ENCODE measurements at places on chromosomes 12 and 14.
A peak's percentile ranks its signal among the peaks of the same experiment; 100 is the strongest.

DNA sequence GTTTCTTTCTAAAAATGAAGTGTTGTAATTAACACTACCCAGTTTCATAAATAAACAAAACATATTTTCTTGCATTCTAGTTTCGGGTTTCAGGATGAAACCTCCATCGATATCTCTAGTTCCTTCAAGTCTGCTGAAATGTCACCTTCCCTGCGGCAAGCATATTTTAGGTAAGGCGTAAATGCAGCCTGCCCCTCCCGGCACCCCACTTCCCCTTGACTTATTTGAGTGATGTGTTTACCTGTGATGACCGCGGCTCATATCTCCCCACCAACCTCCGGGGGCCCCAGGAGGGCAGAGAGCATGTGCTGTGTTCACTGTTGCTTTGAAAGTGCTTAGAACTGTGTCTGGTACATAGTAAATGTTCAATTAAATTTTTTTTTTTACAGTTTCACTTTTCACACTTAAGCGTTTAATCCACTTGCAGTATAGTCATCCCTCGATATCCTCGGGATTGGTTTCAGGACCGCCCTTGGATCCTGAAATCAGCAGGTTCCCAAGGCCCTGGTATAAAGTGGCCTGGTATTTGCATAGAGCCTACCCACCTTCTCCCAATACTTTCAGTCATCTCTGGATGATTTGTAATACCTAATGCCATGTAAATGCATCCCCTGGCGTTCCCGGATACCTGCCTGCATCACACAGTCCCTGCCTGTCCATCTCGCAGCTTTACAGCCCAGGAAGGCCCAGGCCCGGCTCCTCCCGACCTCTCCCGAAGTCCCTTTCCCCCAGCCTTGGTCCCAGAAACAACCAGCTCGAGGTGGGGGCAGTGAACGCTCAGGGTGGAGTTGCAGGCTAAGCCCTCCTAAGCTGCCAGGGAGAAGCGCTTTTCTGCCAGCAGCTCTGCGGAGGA is 40.2 kb upstream of the FBRSL1 start:
- DNase-seq: no peak

DNA sequence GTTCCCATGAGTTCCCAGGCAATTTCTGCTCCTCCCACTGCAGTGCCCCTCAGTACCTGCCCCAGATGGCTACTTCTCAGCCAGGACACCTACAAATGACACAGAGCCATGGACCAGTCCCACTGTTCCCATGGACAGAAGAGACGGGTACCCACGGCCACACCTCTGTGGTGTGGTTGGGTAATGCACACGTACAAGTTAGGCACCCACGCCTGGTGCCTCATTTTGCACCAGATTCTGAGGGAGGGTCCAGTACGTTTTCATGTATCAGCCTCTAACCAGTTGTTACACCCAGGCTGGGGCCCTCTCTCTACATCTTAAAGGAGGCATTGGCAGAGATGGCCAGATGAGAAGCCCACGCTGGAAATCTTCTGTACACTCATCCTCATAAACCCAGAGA is 114.0 kb downstream of the DICER1 start:
- no peak for DNase-seq

DNA sequence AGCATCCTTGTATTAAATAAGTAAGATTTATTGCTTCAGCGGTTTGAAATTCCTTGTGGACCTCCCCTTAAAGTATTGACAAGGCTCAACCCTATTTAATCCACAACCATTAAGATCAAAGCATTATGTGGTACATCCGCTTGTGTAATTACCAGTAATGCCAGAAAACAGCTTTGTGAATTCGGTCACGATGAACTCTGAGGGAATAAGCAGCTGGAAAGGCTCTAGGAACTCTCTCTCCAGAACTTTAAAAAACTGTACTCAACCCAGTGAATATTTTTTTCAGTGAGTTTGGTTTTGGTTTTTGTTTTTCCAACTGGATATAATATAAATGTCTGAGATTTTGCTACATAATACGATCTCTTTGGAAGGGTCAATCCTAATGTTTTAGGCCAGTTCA is 49.3 kb upstream of the DIO2 start:
- no peak for DNase-seq

GRCh38 chr14:49417790-49418189 is 168.4 kb downstream of the RPS29 start:
- no peak for DNase-seq

DNA sequence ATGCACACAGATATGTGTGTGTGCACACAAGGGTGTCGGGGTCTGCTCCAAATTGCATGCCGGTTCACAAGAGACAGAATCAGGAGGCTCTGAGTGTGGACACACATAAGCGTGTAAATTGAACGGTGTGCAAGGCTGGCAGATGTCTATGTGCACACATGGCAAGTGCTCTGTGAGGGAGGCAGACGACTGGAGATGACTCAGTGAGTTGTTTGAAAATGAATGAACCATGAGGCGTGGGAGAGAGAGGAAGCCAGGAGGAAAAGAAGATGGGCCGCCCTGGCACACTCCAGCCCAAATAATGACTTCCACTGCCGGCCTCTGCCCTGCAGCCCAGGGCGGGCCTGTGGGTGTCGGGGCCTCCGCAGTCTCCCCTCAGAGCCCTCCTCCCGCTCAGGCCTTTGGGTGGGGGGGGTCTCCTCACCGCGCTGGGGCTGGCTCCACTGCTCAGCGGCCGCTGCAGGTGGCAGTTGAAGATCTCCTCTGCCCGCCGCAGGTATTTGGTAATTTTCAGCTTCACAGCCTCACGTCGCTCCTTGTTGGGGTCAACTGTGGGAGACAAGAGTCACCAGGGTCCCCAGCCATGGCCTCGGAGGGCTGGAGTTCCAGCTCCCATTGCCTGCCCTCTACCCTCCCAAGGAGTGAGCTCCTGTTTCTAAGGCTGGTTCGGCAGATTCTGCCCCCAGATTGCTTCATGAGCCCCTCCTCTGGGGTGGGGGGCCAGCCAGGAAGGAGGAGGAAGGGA is 3.5 kb downstream of the RPS6KL1 start:
- DNase-seq: no peak

DNA sequence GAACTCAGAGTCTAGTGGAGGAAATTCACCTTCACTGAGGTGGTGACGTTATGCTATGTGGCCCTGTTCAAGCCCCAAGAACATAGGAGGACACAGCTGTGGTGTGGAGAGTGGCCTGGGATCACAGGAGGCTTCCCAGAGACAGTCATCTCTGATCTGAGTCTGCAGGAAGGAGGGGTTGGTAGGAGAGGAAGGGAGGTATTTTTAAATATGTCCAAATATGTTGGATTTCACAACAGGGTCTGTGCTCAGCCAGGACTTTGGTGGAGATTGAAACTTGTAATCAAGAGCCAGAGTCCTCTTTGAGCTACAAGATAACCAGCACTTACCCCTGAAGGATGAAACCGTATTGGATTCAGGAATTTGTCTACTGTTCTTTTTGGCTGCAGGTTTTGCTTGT is 26.4 kb upstream of the MED13L start:
- DNase-seq: no peak

- DNase-seq: no peak
Observed at GRCh38 chr14:23413681-23414080, 5.6 kb upstream of the MYH6 start.

GRCh38 chr12:128914908-128915563 is 61.8 kb downstream of the GLT1D1 start:
- peak; percentile 83 for DNase-seq

- DNase-seq: no peak
Observed at GRCh38 chr14:21098076-21098891, at the start of gene ZNF219. ZNF219 (minus strand) TSS chr14:21098655; CDS start chr14:21093591, 5,064 bp downstream.

GRCh38 chr12:53750812-53751335 is 905 bp downstream of the CISTR start:
- no peak for DNase-seq

- no peak for DNase-seq
Observed at GRCh38 chr14:92658160-92658559, 90.3 kb downstream of the LGMN start.
